ENCODE measurements at places on chromosomes 7 and 10.

- no peak for DNase-seq
Measured at GRCh38 chr7:105102557-105103352, 88.8 kb downstream of the KMT2E start.

GRCh38 chr10:119342335-119342734, 135.0 kb downstream of the GRK5 start:
- no peak for DNase-seq

GRCh38 chr7:3866277-3866676, 565.2 kb downstream of the SDK1 start:
- no peak for DNase-seq

DNA sequence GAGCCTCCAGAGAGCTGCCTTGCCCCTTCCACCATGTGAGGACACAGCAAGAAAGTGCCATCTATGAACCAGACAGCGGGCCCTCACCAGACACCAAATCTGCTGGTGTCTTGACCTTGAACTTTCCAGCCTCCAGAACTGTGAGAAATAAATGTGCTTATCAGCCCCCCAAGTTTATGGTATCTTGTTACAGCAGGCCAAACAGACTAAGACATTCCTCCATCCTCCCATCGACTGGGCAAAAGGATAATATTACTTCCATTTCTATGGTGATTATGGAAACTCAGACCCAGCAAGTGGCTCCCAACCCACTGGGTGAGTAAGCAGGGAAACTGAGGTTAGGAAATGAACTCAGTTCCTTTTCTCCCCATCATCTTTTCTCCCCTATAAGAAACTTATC, 288.4 kb downstream of the KCNMA1 start:
- DNase-seq: no peak

GRCh38 chr10:74754381-74754821, 72.0 kb upstream of the KAT6B start:
- no peak for DNase-seq

DNA sequence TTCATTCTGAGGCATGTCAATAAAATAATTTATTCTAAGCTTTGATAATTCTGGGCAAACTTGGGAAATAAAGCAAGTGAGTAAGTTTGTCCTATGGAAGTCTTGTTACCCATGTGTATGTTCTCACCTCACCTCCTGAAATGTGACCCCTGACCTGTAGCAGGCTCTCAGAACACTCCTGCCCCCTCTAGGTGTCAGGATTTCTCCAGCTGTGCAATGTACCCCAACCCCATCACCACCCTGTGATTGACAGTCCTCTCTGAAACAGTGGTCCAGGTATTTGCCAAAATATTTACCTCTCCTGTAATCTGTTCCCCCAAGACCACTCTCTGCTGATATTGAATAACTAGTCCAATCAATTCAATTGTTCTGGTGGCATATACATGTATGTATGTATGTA, 122.6 kb upstream of the PTER start:
- DNase-seq: no peak

All from activated naive CD4-positive, alpha-beta T cell (primary cell).